Activated CD4-positive, alpha-beta T cell treated with anti-CD3 and anti-CD28 coated beads, Interleukin-2, amount 10 ng/mL, durations not matched to agents 7 days and 5 days (primary cell): ENCODE measurements at places on chromosomes 11 and 22.

DNA sequence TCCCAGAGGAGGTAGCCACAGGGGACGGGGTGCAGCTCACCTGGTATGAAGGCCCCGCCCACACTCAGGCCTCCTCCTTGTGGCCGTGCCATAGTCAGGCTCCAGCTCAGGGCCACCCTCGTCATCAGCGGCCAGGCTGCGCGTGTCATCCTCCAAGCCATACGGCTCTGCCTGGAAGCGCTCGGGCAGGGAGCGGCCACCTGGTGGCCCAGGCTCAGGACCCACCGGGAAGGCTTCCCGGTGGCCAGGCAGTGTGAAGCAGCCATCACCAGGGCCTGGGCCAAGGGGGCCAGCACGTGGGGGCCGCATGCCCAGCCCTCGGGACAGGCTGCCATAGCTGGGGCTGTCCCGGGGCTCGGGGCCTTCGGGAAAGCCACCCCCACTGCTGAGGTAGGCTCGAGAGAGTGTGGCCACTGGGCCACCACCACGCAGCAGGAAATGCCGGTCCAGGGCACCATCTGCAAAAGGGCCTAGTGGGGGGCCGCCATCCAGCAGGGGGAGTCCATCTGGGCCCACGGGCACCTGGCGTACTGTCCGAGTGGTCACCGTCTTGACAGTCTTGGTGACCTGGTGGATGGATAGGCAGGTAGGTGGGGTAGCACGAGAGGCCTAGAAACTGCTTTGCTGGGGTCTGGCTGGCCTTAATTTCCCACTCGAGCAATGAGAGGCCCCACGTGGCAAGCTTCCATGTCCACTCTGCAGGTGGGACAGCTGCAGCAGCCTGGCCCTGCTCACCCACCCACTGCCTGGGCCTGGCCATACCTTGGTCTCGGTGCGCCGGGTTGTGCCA lies 35.3 kb downstream of the ARVCF start:
- no peak for DNase-seq

DNA sequence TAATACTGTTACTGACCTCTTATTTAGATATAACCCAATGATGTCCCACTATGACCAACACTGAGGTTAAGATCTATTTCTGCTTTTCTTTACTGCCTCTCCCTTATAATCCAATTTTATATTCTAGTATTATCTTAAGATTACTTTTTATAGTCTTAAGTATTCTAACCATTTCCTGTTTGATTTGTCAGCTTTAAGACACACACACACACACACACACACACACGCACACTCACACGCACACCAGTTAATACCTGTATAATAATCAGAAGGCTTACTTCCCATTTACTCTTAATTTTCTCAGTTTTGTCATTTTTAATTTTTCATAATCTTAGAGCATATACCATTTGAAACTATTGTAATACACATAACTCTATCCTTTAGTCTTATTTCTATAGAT lies 226.0 kb upstream of the C11orf87 start:
- DNase-seq, result no peak

- DNase-seq, result peak; percentile 30
These were observed 132.8 kb upstream of the PITPNB start for GRCh38 chr22:28051787-28052356.

- DNase-seq, result no peak
These were observed 360.8 kb downstream of the TBC1D22A start for GRCh38 chr22:47123006-47123826.

GRCh38 chr22:25007444-25008106 lies 55.1 kb downstream of the KIAA1671 start:
- DNase-seq, result no peak

DNA sequence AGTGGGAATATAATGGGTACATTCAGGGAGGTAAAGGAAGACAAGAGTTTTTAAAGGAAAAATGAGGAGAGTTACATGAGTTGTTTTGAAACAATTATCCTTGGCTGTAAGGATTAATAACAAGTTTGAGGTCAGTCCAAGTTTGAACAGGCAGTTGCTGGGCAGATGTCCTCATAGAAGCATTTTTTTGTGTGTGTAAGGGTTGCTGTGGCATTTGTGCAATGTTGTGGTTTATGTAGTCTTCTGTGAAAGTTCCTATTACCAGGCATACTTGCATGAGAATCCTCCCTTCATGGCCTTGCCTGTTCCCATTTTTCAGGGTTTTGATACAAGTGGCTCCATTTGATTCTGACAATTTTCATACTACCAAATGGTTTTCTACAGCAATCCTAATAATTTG lies 400.2 kb downstream of the KCNA4 start:
- DNase-seq, result no peak

DNA sequence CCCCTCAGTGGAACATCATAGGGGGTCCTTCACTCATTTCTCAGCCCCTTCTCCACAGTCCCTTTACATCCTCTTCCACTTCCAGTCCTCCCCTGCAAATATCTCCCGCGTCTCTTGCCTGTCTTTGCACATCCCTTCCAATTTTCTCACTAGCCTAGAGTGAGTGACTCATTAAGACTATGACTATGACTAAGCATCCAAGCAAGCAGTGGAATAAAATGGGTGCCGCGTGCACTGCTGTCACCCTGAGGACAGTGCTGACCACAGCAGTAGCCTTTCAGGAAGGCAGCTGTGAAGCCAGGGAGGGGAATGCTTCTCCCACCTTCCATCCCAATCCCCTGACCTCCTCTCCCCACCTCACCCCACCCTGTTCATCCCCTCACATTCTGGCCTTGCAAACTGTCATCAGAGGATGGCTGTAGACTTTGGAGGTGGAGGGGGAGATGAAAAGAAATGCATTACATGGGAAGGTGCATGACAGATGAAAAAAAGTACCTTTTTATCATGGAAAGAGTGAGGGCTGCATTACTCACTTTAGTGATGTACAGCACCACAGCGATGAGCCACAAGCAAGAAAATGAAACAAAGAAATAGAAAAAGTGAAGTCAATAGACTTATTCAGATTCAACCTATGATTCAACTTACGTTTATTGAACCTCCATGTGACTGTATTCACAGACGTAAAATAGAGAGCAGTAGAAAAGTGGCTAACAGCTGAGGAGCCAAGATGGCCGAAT lies 948.2 kb downstream of the NTM start:
- DNase-seq, result no peak

DNA sequence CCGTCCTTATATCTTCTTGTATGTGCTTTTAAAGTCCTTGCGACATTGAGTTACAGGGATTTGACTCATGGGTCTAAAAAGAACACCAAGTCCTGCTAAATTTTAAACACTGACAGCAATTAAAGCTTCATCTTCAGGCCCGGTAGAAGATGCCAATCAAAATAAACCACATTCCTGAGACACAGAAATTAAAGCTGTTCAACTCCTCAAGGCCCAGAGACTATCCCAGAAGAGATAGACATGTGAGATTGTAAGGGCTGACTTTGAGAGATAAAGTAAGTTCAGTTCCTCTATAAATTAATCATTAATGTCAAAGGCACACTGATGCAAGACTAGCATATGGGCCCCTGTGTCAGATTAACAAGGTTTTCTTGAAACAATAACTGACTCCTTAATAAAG lies 49.8 kb downstream of the OSBPL5 start:
- DNase-seq, result no peak

GRCh38 chr22:35332278-35332677 lies 32.6 kb downstream of the TOM1 start:
- DNase-seq, result no peak

DNA sequence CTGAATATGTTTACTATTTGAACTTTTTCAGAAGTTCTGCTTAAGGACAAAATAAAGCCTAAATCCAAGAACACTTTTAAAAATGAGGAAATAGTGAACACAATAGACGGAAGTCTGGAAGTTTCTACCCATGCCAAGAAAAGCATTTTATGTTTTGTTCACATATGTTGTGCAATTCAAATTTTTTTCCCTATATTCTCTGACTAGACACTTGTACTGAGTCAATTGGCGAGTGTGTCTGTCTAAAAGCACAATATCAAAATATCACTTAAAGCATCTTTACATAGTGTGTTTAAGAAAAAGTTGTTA lies 29.2 kb downstream of the INCENP start:
- no peak for DNase-seq

- DNase-seq, result no peak
These were observed 113.2 kb downstream of the MIAT start for GRCh38 chr22:26770624-26771023.

DNA sequence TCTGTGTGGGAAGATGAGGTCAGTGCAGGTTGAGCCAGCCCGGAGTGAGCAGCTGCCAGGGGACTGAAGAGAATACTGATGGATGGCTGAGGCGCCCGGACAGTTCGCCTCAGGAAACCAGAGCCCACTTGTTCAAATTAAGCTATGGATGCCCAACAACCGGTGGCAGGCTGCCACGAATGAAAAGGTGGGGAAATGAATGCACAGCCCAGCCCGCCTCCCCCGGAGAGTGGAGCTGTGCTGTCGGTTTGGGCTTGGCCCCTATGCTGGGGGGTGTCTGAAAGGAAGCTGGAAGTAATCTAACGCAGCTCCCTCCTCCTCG lies 21.9 kb downstream of the HSPA8 start:
- DNase-seq, result no peak

- DNase-seq, result no peak
These were observed 30.7 kb downstream of the NADSYN1 start for GRCh38 chr11:71483692-71484091.

GRCh38 chr22:27913162-27913741 lies 5.8 kb downstream of the PITPNB start:
- DNase-seq, result no peak

GRCh38 chr22:35842954-35843353 lies 125.3 kb downstream of the APOL5 start:
- DNase-seq, result no peak

DNA sequence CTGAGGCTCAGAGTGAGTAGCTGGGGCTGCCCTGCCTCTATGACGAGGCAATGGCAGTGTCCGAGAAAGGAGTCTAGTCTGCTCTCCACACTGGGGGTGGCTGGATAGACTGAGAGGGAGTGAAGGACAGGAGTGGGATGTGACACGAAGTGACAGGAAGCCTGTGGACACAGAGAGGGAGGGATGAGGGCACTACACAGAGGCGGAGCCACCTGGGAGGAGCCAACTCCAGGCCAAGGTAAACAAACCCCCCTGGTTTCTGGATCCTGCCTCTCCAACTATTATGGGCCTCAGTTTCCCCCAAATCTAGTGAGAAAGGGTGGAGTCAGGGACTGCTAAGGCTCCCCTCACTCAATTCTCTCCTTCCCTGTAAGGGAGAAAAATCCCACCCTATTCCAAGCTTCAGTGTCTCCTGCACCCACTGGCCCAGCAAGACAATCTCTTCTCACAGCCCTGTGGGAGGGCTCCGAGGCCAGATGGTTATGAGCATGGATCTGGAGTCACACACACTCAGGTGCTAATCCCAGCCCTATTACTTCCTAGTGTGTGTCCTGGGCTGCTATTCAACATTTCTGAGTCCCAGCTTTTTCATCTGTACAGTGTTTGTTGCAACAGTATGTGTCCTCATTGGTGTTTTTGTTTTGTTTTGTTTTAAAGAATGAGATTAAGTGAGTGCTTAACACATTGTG lies 24.9 kb downstream of the ASPHD2 start:
- no peak for DNase-seq

- DNase-seq, result no peak
These were observed 14.0 kb downstream of the CPT1A start for GRCh38 chr11:68827733-68828132.

DNA sequence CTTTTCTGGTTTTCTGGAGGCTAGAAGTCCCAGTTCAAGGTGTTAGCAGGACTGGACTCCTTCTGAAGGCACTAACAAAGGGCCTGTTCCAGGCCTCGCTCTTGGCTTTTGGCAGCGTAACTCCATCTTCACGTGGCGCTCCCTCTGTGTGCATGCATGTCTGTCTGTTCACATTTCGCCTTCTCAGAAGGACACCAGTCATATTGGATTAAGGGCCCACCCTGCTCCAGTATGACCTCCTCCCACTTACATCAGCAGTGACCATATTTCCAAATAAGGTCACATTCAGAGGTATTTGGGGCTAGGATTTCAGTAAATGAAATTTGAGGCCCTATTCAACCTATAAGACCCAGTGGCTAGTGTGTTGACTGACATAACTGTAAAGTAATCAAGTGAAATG lies 20.0 kb downstream of the APLP2 start:
- DNase-seq, result no peak

GRCh38 chr11:5556596-5557188 lies 8.4 kb upstream of the OR52H1 start:
- no peak for DNase-seq

GRCh38 chr22:20131859-20132685 lies 468 bp downstream of the ZDHHC8 start:
- peak; percentile 24 for DNase-seq

GRCh38 chr22:20571531-20572007 lies 64.2 kb downstream of the MED15 start:
- DNase-seq, result peak; percentile 60

- no peak for DNase-seq
These were observed 92.9 kb downstream of the DYNC2H1 start for GRCh38 chr11:103202048-103202651.

GRCh38 chr11:2458321-2458720 lies 13.5 kb downstream of the KCNQ1 start:
- DNase-seq, result no peak

- peak; percentile 87 for DNase-seq
These were observed 206.5 kb upstream of the CTSC start for GRCh38 chr11:88543902-88544655.

DNA sequence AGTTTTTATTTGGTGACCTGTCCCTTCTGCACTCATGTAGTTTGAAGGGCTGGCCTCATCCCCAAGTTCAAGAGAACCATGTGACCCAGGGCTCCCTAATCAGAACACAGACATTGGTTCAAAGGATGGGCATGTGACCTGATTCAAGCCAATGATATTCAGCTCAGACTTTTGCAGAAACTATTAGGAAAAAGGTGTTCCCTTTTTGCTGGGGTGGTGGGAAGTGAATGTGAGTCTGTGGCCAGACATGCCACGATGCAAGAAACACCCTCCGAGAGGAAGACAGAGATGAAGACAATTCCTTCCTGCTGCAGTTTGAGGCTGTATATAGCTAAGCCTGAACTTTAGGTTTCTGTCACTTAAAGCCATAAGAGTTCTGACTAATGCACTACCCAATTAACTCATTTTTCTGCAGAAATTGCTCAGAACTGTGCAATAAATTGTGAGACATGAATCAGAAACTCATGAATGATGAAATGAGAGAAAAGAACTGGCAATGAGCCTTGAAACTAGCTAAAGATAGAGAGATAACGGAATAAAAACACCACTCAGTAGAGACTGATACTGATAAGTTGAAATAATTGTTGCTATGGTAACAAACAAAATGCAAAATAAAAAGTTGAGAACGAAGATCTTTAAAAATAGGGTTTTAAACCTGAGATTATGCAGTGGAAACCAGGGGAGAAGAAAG lies 9.2 kb upstream of the MAPK1 start:
- DNase-seq, result no peak

DNA sequence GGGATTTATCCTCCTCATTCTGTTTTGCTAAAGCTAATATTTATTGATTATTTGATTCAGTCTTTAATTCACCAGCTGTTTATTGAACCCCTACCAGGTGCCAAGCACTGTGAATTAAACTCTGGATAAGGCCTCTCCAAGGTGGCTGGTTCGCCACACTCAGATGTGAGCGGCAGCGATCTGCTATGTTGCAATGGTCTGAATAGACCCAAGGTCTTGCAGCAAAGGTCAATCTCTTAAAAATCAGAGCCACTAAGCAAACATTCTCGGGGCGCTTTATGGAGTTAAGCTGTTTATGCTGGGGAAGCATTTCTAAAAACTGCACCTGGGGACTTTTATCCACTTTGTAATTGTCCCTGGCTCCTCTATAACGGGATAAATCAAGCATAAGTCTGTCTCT lies 10.5 kb upstream of the TSPAN18 start:
- no peak for DNase-seq

- DNase-seq, result no peak
These were observed 3.4 kb downstream of the CADM1 start for GRCh38 chr11:115500547-115501501.

GRCh38 chr11:106999196-106999595 lies 19.1 kb downstream of the GUCY1A2 start:
- no peak for DNase-seq

- DNase-seq, result no peak
These were observed 557.1 kb upstream of the CADM1 start for GRCh38 chr11:116061322-116061721.
